Hypothalamus (tissue), 51 donors: ENCODE measurements at places on chromosomes 3 and 15.

DNA sequence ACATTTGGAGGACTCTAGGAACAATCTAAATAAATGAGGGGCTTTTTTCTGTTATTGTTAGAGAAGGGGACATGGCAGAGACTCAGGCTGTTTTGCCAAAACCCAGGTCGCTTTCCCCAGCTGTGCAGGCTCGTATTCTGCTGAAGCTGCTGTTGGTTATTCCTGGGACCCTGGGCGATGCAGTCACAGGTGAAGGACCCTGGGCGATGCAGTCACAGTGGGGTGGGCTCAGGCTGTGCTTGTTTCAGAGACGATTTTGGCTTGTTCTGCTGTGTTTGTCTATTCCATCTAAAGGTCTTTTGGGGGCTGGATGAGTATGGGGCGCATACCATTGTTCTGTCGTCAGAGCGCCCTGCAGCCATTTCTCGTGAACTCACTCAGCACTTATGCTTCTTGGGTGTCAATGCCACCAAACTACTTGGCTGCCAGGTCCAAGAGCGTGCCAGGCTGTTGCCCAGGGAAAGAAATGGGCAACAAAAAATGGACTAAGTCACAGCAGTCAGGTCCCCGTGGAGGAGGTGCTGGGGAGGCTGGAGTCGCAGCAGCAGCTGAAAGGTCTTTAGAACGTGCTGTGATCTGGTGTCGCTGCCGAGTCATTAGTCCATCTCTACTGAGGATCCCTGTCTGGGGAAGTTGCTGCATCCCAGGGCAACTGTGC is 151.4 kb downstream of the CHDH start:
- no peak for DNase-seq

DNA sequence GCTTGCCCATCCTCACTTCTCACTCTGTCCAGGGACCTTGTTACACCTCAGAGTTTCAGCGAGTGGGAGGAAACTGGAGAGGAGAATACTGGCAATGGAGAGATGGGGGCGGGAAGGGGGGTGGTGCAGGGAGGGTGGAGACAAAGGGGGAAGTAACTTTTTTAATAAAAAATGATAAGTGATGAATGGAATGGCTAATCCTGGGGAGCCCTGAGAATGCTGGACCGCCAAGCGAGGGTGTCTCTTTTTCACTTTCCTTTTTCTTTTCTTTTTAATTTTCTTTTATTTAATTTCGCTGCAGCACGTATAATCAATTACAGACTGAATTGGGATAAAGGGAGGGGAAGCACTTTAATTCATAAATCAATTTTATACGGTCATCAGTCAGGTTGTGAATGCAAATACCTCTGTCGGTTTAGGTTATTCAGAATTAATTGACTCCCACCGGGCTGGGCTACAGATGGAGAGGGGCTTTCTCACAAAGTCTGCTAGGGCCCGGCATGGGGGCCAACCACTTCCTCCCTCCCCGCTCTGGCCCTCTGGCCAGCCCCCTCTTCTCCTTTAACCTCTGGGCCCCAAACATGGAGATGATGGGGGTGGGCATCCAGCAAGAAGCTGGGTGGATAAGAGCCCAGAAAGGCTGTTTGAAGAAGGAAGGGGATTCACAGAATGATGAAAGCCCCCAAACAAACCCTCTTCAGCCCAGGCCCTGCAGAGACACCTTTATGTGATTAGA is 106.8 kb upstream of the BOC start:
- DNase-seq = no peak

- no peak for DNase-seq
Observed at GRCh38 chr15:57387564-57388076, 11.3 kb downstream of the CGNL1 start.

- DNase-seq = no peak
Observed at GRCh38 chr15:95279277-95280019, 1048.1 kb downstream of the MCTP2 start.

- DNase-seq = no peak
Observed at GRCh38 chr3:168585544-168585943, 489.8 kb upstream of the GOLIM4 start.

GRCh38 chr15:55401786-55402246 is 6.3 kb downstream of the CCPG1 start:
- DNase-seq = no peak

GRCh38 chr3:180408654-180409053 is 193.3 kb upstream of the TTC14 start:
- DNase-seq = no peak

DNA sequence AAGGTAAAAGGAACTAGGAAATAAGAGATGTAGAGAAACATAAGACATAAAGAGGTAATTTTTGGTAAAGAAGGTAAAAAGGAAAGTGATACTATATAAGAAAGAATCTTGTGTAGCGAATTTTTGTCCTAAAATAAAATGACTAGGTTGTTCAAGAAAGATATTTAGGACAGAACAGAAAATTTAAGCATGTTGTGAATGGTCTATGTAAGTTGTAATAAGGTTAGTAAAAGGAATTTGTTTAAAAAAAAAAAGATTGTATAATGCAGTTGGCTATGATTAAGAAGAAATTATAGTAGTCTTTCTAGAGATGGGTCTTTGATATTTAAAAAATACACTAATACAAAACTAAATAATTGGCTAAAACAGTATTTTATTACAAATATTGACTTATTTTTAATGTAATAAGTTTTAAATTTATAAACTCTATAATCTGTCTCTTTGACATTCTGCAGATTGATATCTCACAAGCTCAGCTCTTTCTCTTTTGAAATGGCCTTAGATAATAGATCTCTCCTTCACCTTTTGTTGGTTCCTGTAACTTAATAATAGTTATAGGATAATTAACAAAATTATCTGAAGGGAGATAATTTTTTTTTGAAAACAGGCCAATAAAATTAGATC is 3.7 kb upstream of the SLC41A3 start:
- DNase-seq = no peak

DNA sequence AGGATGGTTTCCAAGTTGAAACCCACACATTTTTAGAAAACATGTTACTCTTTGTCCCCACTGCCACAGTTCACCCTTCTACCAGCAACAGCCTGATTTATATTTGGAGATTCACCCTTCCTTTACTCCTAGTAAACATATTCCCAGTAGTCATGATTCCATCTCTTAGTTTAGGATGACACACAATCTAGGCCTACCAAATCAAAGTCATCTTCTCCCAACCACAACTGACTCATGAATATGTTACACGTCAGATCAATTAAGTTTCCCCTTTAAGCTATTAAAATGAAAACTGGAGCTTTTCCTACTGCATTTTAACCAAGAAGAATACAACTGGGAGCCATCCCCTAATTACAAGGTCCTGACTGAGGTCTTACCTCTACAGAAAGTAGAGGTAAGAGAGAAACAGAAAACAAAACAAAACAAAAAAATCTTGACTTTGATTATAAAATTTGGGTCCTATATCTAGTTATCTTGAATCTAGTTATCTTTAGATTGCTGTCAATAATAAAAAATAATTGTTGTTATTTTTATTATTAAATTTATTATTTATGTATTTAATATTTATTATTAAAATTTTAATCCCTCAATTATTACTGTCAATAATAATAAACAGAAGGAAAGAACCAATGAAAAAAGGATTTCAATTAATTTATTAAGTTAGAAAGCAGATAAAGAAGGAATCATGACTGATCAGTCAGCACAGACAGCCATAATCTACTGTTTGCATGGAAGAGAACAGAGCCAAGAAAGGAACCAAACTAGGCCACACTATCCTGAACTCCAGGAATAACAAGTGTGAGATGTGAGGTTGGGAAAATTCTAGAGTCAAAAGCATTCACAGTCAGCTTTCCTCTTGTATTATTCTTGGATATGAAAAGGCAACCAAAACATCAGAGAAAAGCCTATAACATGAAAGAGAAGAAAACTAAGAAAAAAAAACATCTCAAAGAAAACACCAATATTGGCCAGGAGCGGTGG is 12.5 kb downstream of the DPH6 start:
- no peak for DNase-seq

DNA sequence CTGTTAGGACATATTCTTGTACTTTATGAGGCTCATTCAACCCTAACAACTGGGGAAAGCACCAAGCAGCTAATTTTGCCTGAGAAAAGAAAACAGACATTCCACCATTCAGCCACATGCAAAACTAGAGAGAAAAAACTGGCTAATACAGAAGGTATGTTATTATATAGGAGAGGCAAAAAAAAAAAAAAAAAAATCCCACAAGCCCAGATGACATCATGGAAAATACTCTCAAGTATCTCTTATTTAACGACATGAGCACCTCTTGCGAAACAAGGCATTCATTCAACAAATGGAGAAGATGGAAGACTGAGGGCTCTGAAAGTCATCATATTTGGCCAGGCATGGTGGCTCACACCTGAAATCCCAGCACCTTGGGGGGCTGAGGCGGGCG is 61.5 kb downstream of the PRICKLE2 start:
- no peak for DNase-seq
